T1000 (cell line): ENCODE measurements at places on chromosomes 7 and 10.

- no peak for DNase-seq
Observed at GRCh38 chr10:28674782-28675181, 2.5 kb upstream of the BAMBI start.

DNA sequence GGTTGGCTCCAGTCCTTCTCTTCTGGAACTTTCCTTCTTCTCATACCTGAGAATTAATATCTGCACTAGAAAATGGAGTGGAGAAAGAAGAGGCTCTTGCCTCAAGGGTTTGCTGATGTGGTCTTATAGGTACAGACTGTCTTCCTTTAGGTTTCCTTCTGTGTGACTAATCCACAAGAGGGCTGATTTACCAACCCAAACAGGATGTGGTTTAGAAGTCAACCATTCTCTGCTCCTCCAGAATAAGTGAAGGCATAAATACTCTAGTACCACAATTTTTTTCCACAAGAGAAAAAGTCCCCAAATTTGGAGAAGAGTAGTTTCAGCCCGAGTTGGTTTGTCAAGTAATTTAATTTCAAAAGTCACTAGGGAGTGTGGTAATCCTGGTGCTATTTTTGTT is 85.8 kb downstream of the NRP1 start:
- DNase-seq, result no peak

DNA sequence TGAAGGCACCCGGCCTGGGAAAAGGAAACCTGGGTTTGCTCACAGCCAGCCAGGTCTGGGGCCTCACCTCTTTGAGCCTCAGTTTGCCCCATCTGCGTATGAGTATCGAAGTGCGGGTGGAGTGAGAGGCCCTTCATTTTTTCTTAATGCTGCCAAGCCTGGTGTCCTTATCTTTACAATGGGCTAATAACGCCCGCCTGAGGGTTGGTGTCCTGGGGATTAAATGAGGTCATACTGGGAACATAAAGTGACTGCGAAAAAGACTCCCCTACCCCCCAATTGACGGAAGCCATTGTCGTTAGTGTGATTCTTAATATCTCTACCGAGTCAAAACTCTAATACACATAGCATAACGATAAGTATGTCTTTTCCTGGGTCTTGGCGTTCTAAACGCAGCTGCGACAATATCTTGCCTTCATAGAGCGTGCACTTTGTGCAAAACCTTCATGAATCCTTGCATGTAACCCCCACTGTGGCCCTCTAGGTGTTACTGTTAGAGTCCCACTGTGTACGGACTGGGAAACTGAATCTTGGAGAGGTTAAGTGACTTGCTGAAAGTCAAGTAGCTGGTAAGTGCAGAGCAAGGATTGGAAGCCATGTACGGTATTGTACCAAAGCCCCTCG is 11.4 kb upstream of the GRB10 start:
- DNase-seq, result no peak

- no peak for DNase-seq
Observed at GRCh38 chr7:128422842-128423241, 13.1 kb upstream of the IMPDH1 start.

GRCh38 chr7:121475806-121476205 is 79.7 kb upstream of the FAM3C start:
- DNase-seq, result no peak

DNA sequence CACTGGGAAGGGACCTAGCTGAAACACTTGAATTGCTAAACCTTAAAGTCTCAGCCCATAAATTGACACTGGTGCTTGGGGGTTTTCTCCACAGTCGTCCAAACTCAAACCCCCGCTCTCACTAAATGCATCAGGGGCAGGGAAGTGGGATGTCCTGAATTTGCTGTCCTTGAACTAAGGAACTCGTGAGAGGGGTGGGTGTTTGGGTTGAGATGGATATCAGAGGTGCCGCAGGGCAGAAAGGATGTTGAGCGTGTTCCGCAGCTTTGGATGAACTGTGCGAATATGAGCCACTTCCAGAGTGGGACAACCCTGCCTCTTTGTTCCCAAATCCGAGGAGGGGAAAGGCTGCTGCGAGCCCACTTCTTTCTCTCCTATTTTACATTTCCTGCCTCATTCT is 90.3 kb upstream of the LYZL2 start:
- no peak for DNase-seq

DNA sequence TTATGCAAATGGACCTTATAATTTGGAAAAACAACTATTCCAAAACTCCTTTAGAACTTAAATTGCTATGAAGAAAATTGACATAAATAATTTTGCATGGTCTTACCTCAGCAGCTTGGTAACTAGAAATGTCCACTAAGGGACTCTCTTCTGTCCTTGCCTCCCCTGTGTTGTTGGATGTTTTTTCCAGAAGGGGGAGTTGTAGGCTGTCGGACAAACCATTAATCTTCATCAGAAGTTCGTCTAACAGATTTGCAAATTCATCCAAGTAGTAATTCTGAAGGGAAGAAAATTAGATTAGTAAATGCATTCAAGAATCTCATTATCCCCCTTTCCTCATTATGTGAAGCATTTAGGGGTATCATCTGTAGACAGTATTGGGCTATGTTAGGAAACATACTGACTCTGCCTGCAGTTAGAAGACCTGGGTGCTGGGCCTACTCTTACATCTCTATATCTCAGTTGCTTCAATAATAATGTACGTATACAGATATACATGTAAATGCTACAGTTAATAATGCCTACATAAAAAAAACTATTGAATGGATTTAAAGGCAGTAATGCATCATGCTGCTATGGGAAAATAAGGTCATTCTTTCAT is 155.6 kb downstream of the PKD1L1 start:
- DNase-seq, result no peak

DNA sequence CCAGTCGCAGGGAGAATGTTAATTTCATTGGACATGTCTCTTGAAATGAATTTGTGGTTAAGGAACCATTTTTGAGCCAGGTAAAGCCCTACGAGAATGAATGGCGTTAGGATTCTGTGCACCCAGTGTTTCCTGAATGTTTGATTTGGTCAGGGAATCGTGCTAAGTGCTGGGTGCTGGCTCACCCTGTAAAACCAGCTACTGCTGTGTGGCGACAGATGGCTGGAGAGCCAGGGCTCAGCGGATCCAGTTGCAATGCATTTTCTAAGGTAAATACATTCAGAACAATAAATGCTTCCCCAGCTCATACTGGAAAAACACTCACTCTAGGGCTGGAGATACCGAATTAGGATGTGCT is 355.5 kb downstream of the GLRX3 start:
- no peak for DNase-seq

DNA sequence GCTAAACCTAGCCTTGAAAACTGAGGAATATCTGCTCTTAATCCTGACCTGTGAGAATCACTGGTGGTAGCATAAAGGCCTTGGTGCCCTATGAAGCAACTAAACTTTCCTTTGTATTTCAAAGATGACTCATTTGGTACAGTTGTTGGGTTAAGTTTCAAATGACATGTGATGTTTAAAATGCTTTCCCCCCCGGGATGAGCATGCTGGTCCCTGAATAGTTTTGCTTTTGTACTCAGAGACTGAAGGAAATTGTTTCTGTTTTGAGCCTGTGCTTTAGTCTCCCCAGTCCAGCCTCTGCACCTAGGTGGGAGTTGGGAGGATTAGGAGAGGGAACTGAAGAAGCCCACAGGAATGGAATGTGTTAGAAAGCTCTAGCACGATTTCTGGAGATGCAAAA is 258.9 kb upstream of the NPY start:
- no peak for DNase-seq

GRCh38 chr10:60943316-60944057 is 498 bp downstream of the RHOBTB1 start:
- peak; percentile 67 for DNase-seq

- DNase-seq, result no peak
Observed at GRCh38 chr10:103382769-103383168, 13.5 kb downstream of the ATP5MK start.

GRCh38 chr10:33125111-33125510 is 167.1 kb upstream of the ITGB1 start:
- DNase-seq, result no peak

- DNase-seq, result no peak
Observed at GRCh38 chr10:124198871-124199270, 105.5 kb upstream of the CHST15 start.

- DNase-seq, result no peak
Observed at GRCh38 chr10:4121502-4122380, 336.7 kb upstream of the KLF6 start.

DNA sequence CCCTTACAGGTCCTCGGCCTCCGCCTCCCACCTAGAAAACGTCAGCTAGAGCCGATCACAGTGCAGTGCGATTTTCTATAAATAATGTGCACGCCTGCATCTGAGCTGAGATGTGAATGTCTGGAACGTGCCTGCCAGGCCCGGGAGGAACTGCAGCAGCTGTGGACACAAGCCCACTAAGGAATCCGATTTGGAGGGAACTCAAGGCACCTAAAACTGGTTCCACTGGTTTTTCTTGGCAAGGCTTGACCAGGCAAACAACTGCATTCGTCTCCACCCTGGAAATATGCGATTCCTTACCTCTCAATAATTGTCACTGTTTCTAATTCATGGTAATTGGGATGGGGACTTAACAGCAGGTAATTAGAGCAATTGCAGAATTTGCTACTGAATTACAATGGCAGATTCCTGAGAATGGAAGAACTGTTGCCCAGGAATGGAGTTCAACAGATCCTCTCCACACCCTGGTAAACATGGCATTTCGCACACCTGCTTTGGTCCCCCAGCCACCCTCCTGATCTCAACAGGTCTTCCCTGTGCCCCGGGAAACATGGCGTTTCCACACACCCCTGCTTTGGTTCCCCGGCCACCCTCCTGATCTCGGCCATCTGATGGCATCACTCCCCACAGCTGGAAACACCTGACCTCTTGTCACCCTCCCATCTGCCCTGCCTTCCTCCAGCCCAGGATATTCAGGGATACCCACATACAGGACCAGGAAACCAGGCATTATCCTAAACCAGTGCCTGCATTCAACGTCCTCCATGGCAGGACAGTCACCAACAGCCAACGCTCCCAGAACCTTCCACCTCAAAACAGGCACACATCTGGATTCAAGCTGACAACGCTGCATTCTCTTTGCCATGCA is 76.0 kb downstream of the DIP2C start:
- DNase-seq, result no peak

- no peak for DNase-seq
Observed at GRCh38 chr7:91068136-91068795, 196.0 kb upstream of the FZD1 start.

DNA sequence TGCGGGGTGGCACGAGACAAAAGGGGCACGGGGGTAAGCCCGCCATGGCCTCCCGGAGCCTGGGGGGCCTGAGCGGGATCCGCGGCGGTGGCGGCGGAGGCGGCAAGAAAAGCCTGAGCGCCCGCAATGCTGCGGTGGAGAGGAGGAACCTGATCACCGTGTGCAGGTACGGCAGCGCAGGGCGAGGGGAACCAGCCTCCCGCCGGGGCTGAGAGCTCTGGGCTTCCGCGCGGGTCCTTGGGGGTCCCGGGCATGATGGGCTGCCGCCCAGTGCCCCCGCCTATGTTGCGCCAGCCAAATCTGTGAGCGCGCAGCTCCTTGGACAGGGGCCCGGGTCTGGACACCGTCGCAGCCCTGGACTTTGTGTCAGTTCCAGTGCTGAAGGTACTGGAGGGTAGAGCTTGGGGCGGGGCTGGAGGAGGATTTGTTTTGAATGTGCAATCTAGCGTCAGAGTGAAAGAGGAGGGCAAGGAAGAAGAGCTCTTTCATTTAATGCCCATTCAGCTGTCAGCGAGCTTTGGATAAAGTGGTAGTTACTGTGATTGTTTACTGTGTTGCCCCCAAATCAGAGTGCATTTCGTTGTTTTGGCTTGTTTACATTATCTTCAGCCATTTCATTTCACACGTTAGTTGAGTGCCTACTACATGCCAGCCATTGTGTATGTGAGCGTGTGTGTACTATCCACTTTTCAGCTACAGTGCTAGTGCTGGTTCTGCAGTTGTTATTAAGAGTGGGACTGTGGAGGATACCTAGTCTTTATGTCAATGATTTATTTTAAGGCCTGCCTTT is 777 bp downstream of the RUNDC3B start:
- peak; percentile 19 for DNase-seq
